Natural killer cell treated with Interleukin-12 subunit alpha and Interleukin-12 subunit beta and Interleukin-15 and Interleukin-18, amount 100 ng/mL, for 72 hours (primary cell): ENCODE measurements at places on chromosomes 3 and 15.
A peak's percentile ranks its signal among the peaks of the same experiment; 100 is the strongest.

GRCh38 chr3:99933971-99934750, 116.5 kb downstream of the CMSS1 start:
- DNase-seq, result no peak

GRCh38 chr3:108605491-108605890, 16.0 kb downstream of the DZIP3 start:
- no peak for DNase-seq

- DNase-seq, result no peak
Observed at GRCh38 chr3:52356126-52356525, 40.0 kb downstream of the DNAH1 start.

- no peak for DNase-seq
Observed at GRCh38 chr3:148992027-148992634, 791 bp downstream of the GYG1 start.

DNA sequence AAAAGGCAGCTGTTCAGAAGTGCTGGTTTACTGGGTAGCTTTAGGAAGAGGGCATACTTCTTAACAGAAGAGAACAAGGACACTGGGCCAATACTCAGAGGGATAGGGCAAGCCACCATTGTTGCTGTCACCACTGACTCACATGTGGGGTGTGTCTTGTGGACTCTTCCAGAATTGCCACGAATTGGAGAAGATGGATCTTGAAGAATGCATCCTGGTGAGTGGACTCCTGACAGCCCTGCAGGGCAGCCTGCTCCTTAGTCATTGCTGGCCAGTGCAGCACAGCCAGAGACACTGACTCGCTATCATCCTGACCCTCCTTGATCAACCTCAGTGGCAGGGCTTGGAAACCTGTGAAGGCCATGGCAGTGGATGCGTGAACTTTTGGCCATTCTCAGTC, 62.3 kb downstream of the UBP1 start:
- DNase-seq, result no peak

DNA sequence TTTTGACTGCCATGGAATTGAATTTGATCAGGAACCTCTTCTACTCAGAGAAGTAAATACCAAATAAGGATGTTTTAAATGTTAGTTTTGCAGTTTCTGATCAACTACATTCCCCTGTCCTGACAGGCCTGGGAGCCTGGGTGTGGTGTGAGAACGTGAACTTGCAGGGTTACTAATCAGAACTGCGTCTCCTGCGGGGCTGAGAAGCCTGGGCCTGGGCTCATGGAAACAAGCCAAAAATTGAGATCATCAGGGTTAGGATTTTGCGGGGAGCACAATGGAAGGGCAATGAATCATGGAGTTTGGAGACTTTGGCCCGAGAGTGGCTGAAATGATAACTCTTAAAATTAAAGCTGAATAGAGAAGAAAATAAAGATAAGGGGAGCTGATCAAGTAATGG, 47.8 kb upstream of the C3orf70 start:
- DNase-seq, result no peak

DNA sequence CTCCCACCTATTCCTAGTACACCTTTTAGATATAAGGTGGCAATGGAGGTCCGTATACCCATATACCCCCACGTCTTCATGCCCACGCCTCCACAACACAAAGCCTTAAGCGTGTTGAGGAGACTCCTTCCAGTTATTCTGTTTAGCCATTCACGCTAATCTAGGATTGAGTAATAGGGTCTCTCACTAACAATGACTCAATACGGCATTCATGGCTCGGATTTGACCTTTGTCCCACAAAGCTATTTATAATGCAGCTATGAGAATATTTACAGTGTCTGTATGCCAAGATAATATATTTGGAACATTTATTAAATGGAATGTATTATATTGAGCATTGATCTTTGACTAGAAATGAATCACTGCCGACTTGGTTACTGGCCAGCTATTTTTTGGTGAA, 215.8 kb downstream of the KCNH8 start:
- no peak for DNase-seq

- DNase-seq, result no peak
Observed at GRCh38 chr15:79860661-79861060, 36.2 kb downstream of the MTHFS start.

- DNase-seq, result no peak
Observed at GRCh38 chr3:45653205-45653604, 36.0 kb upstream of the SACM1L start.

- DNase-seq, result no peak
Observed at GRCh38 chr3:38636464-38636863, 13.0 kb downstream of the SCN5A start.

- DNase-seq, result no peak
Observed at GRCh38 chr3:55676643-55677042, 189.5 kb upstream of the WNT5A start.

GRCh38 chr3:66010739-66011655, 27.7 kb downstream of the MAGI1 start:
- no peak for DNase-seq

- DNase-seq, result no peak
Observed at GRCh38 chr3:157868196-157868595, 238.0 kb downstream of the SHOX2 start.

DNA sequence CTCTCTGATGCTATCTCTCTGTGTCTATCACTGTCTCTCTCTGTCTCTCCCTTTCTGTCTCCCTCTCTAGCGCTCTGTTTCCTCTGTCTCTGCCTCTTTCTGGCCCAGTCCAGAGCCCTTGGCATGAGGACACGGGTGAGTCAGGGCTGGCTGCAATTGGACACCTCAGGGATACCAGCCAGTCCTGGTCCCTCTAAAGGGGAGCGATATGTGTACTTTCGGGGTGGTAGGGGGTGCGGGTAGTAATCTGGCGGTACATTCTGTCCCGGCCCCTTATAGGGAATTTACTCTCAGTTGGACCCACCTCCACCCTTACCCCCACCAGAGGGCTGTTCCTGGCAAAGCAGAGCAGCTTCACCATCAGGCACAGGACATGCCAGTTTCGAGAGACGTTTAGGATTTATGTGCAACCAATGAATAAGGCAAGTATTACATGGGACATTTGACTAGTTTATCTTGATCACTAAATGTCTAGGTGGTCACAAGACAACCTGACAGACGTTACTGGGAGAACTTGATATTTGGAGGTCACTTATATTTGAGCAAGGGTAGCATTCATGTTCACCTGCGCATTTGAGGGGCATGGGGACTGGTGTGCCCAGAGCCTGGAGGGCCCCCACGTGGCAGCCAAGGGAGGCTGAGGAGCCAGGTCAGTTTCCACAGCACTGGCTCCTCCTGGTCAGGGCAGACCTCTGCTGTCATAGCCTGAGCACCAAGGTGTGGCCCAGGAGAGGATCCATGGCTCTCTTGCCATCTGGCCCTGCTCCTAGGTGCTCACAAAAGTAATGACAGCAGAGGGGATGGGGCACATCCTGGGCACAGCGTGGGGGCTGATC, 256.1 kb downstream of the PLCL2 start:
- no peak for DNase-seq

GRCh38 chr3:52367891-52368880, 52.1 kb downstream of the DNAH1 start:
- DNase-seq, result no peak

DNA sequence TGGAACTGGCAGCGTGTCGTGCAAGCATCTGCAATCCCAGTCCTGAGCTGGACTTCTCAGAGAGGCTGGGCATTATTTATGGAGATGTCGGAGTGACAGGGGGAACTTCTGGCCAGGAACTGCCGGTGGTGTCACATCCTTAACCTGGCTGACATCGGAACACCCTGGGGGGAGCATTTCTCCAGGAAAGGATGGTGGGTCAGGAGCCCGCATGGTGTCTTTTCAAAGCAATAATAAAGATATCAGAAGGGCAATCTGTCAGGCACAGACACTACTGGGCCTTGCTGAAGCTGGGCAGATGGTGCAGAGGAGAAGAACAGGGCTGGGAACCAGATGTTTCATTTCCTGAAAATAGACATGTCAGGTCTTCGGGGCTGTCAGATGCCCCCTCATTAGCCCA, 133.5 kb downstream of the WNT7A start:
- DNase-seq, result no peak

DNA sequence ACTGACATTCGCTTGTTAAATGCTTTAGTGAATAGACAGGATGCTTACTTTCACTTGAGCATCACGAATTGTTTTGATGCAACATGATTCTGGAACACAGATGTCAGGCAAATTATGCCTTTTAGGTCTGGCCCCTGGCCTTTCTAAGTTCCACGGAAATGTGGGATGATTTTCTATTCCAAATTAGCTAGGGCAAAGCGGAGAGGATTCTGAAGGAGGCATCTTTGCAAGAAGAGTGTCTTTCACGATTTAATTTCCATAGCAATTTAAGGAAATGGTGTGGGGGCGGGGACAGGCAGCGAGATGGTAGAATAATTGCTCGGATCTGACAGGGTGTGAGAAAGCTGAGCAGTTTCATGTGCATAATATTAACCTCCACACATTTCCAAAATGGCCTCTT, 238.5 kb upstream of the KCNMB2 start:
- no peak for DNase-seq

DNA sequence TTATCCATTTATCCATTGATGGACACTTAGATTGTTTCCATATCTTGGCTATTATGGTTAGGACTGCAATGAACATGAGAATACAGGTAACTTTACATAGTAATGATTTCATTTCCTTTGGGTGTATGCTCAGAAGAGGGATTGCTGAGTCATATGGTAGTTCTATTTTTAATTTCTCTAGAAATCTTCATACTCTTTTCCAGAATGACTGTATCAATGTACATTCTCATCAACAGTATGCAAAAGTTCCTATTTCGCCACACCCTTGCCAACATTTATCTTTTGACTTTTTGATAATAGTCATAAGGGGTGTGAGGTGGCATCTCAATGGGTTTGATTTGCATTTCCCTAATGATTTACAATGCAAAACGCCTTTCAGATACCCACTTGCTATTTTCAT, 6.2 kb upstream of the NIPA1 start:
- DNase-seq, result no peak

GRCh38 chr3:46835054-46835453, 28.2 kb downstream of the MYL3 start:
- no peak for DNase-seq

GRCh38 chr3:164250923-164251322, 827.4 kb downstream of the SI start:
- no peak for DNase-seq

DNA sequence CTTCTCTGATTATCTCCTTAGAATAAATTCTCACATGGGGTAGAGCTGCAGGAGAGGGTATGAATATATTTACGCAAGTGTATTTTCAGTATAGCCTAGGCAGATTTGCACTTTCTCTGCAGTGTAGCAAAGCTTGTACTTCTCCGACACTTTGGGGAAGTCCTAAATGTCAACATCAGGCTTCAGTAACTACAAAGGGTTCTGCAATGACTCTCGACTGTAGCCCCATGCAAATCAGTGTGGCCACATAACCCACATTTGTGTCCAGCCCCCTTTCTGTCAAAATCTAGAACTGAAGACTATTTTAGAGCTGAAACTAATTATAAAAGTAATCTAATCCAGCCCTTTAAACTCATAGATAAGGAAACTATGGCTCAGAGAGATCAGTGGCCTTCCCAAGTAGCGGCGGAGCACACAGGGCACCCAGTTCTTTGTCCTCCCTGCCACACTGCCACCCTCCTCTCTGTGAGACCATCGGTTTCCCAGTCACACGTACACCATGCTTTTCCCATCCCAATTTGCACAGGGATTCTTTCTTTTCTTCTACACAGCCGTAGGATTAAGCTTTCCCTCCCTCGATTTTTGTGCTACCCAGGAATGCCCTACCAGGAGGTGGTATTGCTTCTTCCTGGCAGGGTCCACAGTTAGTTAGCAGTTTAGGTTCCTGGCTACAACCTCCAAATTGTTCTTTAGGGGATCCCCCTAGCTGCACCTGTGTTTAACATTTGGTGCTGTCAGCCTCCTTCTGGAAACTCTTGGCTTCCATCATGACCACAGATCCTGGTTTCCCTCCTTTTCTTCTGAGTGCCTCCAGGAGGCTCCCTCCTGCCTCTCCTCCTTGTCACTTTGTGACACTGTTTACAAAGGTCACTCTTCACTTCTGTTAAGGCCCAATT, 22.9 kb downstream of the MRAS start:
- peak; percentile 84 for DNase-seq
